ENCODE measurements at places on chromosomes 13 and 19. TPM values are rescaled to one million over a fixed set of nuclear protein-coding genes. Genes with fewer than 3 reads are reported as not detected.

GRCh38 chr19:50723069-50723468, at the start of gene CLEC11A:
Gene CLEC11A, plus strand, starts transcription at chr19:50723364. Its CDS starts 162 bp downstream, at chr19:50723526.
- peak; percentile 75 for DNase-seq

Gene TSSK6
- 0.88 TPM for total RNA-seq

GRCh38 chr19:17052439-17052838, 22.8 kb downstream of the HAUS8 start:
- DNase-seq = no peak

Gene ZNF441
- 4.2 TPM for total RNA-seq

DNA sequence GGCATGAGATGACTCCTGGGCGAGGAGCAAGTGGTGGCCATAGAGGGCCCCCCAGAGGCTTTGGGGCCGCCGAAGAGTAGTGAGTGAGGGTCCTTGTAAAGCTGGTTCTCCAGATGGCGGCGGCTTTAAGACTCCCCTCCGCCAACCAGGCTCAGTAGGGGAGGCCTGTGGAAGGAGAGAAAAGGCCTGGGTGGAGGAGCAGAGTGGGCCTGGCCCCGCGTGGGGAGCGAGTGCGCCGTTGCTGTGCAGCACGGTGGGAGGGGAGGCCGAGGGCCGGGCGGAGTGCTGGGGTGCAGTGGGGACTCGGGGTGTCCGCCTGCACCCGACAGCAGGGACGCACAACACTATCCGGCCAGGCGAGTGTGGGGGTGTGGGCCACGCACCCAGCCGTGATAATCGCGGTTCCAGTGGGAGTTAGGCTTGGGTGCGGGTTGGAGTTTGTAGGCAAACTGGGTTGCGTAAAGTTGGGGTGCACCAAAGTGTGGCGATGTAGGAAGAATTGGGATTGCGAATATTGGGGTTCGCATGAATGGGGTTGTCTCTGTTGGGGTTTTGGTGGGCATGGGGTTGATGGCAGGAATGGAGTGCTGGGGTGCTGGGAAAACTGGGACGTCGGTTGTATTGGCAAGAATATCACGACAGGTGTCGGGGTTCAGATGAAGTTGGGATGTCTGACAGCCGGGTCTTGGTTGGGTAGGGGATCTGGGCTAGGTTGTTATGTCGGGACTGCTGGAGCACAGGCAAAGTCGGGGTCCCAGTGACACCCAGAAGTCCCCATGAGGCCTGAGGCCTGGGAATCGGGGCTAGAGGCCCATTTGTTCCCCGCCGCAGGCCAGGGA, 687 bp upstream of the CIRBP start:
- DNase-seq = no peak

Gene PTPRS
- 95.6 TPM for total RNA-seq

- DNase-seq = no peak
Measured at GRCh38 chr13:20927596-20928257, 25.2 kb upstream of the XPO4 start.

DNA sequence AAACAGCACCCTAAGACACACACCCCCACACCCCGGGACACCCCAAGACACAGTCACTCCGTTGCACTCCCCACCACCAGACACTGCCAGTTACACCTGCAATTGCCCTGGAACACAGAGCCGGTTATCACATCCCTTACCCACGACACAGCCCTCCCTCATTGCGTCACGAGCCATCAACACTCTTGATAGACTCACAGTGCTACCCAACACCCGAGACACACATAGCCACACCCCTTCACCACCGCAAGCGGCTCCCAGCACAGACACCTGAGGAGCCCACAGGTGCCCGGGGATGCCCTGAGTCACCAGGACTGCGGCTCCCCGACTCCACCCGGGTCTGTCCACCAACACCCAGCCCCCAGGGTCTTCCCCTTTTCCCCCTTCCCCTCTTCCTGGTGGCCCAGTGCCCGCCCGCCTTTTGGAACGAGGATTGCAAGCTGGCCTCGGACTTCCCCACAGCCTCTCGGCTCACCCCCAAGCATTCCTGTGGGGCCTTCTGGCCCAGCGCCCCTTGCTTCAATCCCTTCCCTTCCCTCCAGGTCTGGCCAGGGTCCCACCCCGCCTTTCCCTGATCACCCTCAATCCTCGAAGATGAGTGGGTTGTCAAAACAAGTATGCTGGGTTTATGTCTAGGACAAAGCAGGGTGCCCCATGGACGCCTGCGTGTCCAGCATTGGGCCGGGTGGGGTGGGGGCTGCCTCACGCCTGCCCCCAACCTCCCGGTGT, 1.7 kb upstream of the PTGER1 start:
- peak; percentile 78 for DNase-seq

GRCh38 chr13:49898792-49899191, 37.3 kb downstream of the SPRYD7 start:
- DNase-seq = no peak

GRCh38 chr13:99282264-99283231, 24.4 kb upstream of the GPR18 start:
- no peak for DNase-seq

Gene LRRC63
- 0.15 TPM for total RNA-seq

GRCh38 chr13:44011036-44011435, 131.3 kb downstream of the LACC1 start:
- no peak for DNase-seq

- no peak for DNase-seq
Measured at GRCh38 chr13:53050151-53050550, 21.5 kb downstream of the OLFM4 start.

DNA sequence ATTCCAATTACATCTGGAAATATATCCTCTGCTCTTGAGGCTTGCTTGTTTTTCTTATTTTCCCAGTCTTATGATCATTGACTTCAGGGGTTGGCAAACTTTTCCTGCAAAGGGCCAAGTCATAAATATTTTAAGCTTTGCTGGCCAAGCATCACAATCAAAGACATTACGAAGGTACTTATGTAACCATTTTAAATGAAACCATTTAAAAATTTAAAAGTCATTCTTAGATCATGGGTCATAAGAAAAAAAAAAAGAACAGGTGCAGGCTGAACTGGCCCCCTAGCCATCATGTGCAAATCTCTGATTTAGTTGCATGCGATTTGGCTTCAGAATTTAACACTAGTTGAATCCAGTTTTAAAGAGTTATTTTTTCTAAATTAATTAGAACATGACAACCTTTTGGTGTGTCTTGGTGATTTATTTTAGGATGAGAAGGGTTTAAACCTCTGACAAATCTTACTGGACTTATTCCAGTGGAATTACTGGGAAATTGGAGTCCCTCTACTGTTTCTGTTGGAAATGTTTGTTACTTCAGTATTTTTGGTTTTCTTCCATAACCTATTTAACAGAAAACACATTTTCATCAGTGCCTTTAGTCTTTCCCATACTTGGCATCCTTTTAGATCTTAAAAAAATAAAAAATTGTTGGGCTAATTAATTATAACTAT, 148.1 kb downstream of the NHLRC3 start:
- DNase-seq = no peak

Gene OR7A10
- total RNA-seq = not detected

GRCh38 chr19:1700733-1701663, 48.6 kb upstream of the TCF3 start:
- no peak for DNase-seq

GRCh38 chr13:32409561-32410421, 18.1 kb downstream of the N4BP2L1 start:
- peak; percentile 61 for DNase-seq

DNA sequence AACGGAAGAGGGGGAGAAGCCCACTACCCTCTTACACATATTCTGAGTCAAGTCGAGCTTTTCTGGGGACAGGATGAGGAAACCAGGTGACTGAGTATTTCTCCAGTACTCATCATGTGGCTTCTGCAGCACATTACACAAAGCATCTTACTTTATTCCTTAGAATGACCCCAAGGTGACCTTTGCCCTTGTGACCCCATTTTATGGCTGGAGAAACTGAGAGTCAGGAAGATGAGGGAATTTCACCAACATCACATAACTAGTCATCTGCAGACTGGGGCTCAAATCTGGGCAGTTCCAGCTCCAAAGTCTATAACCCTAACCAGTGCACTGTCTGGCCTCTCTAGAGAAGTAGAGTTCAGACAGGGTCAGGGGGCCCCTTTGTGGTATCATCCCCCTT, 707.0 kb downstream of the UQCRFS1 start:
- no peak for DNase-seq

DNA sequence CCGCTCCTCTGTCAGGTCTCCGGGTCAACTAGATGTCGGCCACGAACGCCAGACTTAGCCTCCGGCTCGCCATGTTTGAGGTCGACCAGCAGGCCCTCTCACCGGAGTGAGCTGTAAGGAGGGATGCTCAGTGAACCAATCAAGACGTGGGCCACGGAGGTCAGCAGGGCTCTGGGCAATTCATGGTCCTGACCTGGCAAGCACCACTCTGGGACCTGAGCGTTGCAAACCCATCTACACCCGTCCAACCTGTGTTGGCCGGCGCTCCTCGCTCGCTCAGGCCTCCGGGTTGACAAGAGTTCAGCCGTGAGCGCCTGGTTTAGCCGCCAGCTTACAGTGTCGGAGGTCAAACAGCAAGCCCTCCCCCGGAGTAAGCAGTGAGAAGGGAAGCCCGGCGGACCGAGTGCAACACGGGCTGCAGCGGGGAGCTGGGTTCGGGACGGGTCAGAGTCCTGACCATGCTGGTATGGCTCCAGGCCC, 1361.9 kb downstream of the UQCRFS1 start:
- no peak for DNase-seq

DNA sequence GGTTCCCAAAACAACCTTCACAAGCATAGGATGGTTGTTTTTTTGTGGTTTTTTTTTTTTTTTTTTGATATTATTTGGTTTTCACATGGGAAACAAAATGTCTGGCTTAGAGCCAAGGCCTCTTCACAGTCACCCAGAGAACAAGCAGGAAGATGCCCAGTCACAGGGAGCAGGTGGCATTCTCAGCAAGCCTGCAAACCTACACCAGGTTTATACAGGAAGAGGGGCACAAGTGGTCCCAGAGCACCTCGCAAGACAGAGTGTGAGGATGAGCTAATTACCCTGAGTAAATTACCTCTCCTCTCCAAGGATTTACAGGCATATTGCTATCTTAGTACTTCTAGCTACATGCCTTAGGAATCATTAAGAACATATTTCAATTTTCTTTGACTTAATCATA, 1375.6 kb downstream of the EFNB2 start:
- DNase-seq = no peak

- no peak for DNase-seq
Measured at GRCh38 chr13:70844391-70845108, 736.3 kb upstream of the KLHL1 start.

DNA sequence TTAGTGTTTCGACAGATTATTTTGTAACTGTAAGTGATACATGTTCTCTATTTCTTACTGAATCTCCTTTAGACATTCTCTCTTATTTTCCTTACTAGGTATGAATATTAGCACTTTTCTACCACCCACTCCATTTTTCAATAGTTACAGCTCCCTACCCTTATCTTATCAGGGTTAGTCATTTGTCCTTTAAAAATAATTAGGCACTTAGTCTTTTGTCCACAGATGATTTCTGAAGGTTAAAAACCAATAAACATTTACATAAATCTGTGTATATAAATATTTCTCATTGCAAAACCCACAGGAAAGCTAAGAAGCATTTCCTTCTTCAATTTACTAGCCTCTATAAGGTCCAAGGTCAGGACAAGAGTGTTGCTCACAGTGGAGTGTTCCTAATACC, 624.1 kb upstream of the MIR17HG start:
- no peak for DNase-seq

DNA sequence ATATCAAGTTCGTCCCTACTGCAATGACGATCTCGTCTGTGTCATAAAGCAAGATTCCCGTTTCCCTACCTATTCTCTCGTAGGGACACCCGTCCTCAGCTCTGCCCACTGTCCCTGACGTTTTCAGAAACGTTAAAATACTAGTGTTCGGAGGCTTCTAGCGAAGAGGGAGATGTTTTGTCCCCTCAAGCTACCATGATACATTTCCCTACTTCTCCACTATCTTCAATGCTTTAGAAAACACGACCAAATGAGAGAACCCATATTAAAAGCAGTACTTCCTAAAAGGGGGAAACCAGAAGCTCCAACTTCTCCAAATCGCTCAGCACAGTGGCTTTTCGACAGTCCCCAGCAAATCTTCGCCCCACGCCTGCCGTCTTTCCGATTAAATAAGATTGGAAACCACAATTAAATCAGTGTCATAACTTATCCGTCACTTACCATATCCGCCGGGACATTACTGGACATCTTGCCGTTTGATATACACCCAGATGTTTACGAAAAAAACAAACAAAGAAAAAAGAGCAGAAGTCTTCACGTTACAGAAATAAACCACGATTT, 1.3 kb downstream of the UBL3 start:
- no peak for DNase-seq

Gene TNFSF11
- total RNA-seq = not detected

Gene PABPC3
- total RNA-seq = 0.10 TPM

GRCh38 chr19:50430888-50431342, 1.8 kb upstream of the MYBPC2 start:
- no peak for DNase-seq

Gene F10
- 19.6 TPM for total RNA-seq

GRCh38 chr13:21882766-21883165, 211.9 kb downstream of the FGF9 start:
- no peak for DNase-seq

- DNase-seq = peak; percentile 42
Measured at GRCh38 chr13:25300861-25301346, 521 bp upstream of the NUP58 start.

GRCh38 chr13:39016787-39017186, 21.1 kb downstream of the PROSER1 start:
- DNase-seq = no peak

- DNase-seq = no peak
Measured at GRCh38 chr13:110348309-110349105, 41.4 kb downstream of the COL4A2 start.

Gene TMEM145
- total RNA-seq = 0.50 TPM

DNA sequence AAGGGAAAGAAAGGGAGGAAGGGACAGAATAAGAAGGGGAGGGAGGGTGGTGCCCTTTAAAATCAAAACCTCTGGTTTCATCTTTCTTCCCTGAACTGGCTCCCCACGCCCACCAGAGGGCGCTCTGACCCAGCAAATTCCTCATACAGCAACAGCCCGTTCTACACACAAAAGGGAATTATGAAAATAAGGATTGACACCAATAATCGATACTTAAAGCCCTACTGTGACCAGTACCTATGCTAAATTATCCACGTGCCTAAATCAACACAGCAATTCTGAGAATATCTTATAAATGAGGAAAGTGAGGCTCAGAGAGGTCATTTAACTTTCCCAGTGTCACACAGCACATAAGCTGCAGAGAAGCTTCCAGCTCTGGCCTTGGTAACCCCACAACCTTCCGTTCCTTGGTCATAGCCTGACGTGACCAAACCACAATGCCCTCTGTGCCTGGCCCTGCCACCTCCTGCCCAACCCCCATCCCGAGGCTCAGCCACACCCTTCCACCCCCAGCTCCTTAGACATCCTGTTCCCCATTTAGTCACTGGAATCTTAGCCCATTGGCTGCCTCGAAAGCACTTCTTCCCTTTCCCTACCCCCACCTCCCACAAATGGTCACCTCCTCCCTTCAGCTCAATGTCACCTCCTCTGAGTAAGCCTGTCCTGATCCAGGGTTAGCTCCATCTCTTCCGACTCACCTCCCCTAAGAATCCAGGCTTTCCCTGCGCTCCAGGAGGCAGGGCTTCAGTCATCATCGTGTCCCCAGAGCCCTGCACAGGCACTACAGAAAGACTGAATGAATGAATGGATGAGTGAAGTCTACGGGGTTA, 34.2 kb upstream of the PNMA8B start:
- DNase-seq = peak; percentile 71

Measured in left cardiac atrium (tissue), 4 donors.